ENCODE measurements at places on chromosomes 12 and 14.
A peak's percentile ranks its signal among the peaks of the same experiment; 100 is the strongest.

DNA sequence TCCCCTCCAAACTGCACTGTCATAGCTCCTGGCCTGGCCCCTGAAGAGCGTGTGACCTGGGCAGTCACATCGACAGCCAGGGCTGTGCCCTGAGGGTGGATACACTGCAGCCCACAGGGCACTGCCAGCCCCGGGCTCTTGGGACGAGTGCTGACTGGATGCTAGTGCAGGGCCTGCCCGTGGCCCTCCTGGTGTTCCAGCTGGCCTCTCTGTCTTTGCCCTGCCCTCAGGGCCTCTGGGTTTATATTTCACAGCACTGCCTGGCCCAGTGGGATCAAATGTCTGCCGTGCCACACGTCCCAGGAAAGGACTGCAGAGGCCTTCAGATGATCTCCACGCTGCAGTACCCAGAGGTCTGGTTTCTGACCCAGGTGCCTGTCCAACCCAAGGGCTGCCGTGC, 10.1 kb upstream of the CCDC197 start:
- DNase-seq: no peak

DNA sequence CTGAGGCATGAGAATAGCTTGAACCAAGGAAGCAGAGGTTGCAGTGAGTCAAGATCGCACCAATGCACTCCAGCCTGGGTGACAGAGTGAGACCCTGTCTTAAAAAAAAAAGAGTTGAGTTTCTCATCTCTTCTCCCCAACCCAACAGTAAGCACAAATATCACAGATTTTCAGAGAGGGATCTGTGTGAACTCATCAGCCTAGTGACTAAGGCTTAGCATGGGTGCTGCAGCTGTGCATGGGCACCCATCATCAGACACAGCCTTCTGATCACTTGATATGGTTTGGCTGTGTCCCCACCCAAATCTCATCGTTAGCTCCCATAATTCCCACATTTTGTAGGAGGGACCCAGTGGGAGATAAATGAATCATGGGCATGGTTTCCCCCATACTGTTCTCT, 298.9 kb downstream of the PCNX1 start:
- no peak for DNase-seq

DNA sequence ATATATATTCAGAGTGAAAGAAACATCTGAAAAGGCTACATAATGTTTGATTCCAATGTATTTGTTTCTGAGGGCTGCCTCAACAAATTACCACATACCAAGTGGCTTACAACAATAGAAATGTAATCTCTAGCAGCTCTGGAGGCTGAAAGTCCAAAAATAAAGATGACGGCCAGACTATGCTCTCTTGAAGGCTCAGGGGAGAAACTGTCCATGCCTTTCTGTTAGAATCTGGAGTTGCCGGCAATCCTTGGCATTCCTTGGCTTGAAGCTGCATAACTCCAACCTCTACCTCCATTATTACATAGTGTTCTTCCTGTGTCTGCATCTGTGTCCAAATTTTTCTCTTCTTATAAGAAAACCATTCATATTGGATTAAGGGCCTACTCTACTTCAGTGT, 68.1 kb upstream of the PLEKHG7 start:
- DNase-seq: no peak

GRCh38 chr12:53299101-53299453, 418 bp upstream of the MYG1 start:
- DNase-seq: no peak

GRCh38 chr12:75944097-75944904, 87.3 kb downstream of the PHLDA1 start:
- no peak for DNase-seq

GRCh38 chr12:12521044-12521485, 41.6 kb downstream of the DUSP16 start:
- no peak for DNase-seq

DNA sequence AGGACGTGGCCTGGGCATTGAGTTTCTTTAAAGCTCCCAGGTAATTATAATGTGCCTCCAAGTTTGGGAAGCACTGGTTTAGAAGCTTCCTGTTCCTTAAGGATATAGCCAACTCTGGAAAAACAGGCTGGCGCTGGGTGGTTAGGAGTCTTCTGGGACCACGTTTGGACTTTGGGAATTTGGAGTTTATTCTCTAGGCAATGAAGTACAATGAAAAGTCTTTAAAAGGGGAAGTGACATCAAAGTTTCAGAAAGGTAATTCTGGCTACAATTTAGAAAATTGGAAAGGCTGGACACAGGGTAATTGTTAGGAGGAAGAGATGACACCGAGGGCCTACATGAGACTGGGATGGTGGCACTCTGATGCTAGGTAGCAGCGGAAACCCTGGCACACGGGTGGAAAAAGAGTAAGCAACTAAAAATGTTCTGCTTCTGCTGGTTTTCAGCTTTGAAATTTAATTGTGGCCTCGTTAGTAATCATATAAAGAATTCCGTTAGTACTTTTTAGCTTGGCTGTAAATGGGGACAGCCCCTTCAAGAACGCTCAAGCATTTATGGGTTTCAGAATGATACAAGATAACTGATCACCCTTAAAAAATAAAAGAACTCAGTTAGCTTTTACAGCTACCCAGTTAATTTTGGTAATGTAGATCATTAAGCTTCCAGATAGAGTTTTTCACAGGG, 12.7 kb upstream of the DCP1B start:
- DNase-seq: no peak

- no peak for DNase-seq
Measured at GRCh38 chr12:11758510-11759493, 109.3 kb downstream of the ETV6 start.

DNA sequence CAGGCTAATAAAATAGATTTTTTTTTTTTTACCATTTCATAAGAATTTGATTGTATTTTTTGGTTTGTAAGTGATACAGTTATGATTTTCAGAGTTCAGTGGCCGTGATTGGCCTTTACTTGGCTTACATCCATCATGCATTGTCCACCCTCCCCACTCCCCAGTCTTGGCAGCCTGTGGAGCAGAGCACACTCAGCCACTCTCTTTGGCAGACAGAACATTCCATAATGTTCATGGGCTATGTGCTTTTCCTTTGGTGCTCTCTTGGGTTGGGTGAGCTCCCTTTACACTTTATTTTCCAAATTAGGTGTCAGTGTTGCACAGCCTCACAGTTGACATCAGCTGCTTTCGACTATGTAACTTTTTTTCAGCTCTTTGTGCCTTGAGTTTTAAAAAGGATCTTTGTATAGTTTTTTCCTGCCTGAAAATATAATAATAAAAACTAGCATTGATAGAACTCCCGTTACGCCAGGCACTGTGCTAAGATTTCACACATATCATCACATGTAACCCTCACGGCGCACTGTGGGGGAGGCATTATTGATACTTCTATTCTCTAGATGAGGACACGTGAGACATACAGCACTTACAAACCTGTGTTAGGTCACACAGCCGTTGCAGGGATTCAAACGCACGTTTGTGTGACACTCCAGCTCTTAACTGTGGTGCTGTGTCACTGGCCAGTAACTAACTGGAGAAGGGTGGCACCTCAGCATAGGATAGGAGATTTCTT, 21.5 kb downstream of the SUDS3 start:
- no peak for DNase-seq

GRCh38 chr14:33016613-33017012, 77.9 kb downstream of the NPAS3 start:
- DNase-seq: no peak

- no peak for DNase-seq
Measured at GRCh38 chr12:122045262-122045661, 23.6 kb downstream of the BCL7A start.

- no peak for DNase-seq
Measured at GRCh38 chr14:23483236-23483854, 13.8 kb downstream of the NGDN start.

DNA sequence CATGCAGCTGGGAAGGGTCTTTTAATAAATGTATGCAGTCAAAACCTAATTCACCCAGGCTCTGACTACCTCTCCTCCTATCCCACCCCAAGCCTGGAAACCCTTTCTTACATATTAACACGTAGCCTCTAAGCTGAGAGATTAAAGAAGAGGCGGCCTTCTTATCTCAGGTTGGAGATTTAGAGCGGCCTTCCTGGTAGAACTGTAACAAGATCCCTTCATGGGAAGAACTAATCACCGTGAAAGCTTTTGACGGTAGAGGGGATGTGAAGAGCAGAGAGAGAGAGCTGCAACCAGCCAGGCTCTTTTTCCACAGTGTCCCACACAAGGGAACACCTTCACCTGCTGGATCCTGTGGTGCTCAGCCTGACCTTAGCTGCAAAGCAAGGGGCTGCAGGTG, 367.4 kb downstream of the MED13L start:
- no peak for DNase-seq

DNA sequence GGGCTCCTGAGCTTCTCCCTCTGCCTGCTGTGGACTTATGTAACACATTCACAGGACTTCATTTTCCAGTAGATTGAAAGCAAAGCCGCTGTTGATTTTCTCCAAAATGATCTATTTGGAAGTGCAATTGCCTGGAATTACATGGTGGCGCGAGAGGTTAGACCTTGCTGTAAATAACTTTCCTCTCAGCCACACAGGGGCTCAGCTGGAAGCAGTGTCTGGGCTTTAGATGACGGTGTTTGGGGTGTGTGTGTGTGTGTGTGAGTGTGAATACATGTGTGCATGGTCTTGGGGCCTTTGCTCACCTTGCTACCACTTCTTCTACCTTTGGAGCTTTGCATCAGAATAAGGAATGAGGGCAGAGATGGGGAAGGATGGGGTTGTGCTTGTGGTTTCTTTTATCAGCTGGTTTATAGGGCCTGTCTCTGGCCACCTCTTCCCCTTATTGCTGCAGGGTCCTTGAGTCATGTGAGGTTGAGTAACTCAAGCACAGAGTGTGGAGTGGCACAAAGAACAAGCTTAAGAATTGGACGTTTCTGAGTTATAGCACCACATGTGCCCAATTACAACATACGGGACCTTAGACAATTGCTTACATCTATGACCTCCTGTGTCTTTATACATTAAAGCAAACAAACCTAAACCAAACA, 280.6 kb downstream of the NRXN3 start:
- no peak for DNase-seq

DNA sequence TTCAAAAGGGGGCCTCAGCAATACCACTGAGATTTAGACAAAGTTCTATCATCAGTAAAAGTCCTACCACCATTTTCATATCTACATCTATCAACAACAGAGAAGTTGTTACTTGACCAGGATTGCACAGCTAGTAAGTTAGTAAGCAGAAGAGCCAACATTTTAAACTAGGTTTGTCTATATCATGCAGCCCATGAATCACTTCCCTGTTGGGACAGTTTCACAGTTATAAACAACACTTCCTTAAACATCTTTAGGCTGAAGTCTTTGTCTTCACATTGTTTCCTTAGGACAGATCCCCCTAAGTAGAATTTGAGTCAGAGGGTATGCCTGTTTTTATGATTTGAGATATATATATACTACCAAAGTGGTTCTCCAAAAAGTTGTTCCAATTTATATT, 68.5 kb downstream of the DAO start:
- no peak for DNase-seq

GRCh38 chr12:26452511-26452910, 257.1 kb downstream of the SSPN start:
- no peak for DNase-seq

GRCh38 chr14:104845033-104845666, 19.9 kb upstream of the CEP170B start:
- no peak for DNase-seq

DNA sequence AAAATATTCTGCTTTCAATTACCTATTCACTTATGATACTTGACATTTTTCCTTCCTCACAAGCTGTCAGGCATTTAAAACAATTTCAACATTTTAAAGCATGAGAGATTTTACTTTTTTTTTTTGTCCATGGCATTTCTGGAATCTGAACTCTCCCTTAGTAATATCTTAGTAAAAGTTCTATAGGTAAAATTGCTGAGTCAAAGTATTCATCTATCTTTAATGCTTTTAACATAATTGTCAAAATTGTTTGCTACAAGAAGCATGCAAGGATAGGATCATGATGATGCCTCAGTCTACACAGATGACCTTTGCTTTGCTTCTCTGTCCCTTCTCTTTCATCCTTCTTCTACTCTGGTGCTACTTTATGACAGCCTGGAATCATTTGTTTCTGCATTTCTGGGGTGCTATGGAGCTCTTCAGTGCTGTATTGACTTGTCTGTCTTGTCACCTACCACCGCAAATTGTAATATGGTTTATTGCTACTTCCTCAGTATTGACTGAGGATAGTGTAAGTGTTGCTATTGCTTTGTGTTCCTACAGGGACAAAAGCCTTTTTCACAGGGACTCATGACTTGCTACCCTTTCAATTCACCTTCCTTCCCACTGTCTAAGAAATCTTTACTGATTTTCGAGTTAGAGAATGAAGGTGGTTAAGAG, 589.8 kb upstream of the ATP2B1 start:
- no peak for DNase-seq

GRCh38 chr12:179131-179884, 34.6 kb downstream of the SLC6A12 start:
- DNase-seq: no peak

DNA sequence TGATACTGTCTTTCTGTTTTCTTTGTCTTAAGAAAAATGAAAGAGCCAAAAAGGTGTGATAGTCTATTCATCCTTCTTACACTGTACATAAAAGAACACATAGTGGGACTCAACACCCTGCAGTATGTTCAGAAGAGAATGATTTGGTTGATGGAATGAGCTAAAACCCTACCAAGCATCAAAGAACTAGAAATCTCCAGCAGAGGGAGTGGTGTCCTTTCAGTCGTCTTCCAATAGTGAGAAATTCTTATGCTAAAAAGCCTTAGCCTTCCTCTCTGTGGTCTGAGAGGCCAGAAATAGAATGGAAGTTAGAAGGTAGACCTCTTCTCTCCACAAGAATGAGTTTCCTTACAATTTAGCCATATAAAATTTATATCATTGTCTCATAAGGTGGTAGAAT, 393.4 kb upstream of the SEL1L start:
- DNase-seq: no peak

DNA sequence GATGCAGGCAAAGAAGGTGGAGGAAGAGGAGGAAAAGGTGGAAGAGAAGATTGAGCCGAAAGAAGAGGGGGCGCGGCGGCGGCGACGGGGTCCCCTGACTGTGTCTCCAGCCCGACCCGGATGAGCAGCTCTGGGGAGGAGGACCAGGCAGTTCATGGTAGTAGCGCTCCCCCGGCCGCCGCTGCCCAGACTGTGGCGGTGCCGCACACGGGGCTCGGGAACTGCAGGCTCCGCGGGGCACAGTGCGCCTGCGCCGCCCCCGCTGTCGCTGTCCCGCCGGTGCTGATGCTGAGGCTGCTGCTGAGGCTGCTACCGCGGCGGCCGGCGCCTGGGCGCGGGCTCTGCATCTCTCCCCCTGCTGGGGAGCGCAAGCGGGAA, at the start of gene KCNH5:
Gene KCNH5 (minus strand): TSS at position 225 of the 378 bp plus-strand sequence. CDS start 272 bp downstream, outside the sequence.
- no peak for DNase-seq

- no peak for DNase-seq
Measured at GRCh38 chr14:64581363-64581762, 31.6 kb downstream of the PPP1R36 start.

DNA sequence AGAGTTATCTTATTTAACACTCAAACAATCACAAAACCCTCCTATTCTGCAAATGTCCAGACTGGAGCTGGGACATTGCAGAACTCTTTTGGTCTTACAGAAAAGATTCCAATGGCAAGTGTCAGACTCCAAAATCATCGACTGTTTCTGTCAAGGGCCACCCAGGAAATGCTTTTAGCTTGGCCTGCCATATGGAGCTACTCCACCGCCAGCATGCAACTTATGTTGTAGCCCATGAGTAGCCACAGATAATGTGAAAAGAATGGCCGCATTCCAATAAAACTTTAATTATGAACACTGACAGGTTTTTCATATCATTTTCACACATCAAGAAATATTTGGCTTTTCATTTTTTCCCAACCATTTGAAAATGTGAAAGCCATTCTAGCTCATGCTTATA, 57.5 kb downstream of the SYNE3 start:
- DNase-seq: no peak

- DNase-seq: peak; percentile 3
Measured at GRCh38 chr12:90013409-90013808, 304.8 kb upstream of the ATP2B1 start.

All from T-cell (primary cell).